SJSA1 (cell line): ENCODE measurements at places on chromosomes 1 and 21. TPM values are rescaled to one million over a fixed set of nuclear protein-coding genes. Genes with fewer than 3 reads are reported as not detected.

- DNase-seq, result no peak
- peaks cover 5% of the 10 kb centered on the region for H3K4me1 ChIP-seq
- H3K4me3 ChIP-seq, result no peak overlapping the region
- no peak overlapping the region for H3K27ac ChIP-seq
- no peaks in the 10 kb centered on the region for H3K36me3 ChIP-seq
- no peaks in the 10 kb centered on the region for H3K27me3 ChIP-seq
These were observed 20.8 kb upstream of the JAK1 start for GRCh38 chr1:64986903-64987871.

- DNase-seq, result no peak
- no peaks in the 10 kb centered on the region for H3K27me3 ChIP-seq
- no peak overlapping the region for H3K4me3 ChIP-seq
- H3K27ac ChIP-seq, result no peak overlapping the region
- H3K36me3 ChIP-seq, result no peaks in the 10 kb centered on the region
- no peaks in the 10 kb centered on the region for H3K4me1 ChIP-seq
These were observed 110.3 kb downstream of the MRPL39 start for GRCh38 chr21:25496825-25497482.

DNA sequence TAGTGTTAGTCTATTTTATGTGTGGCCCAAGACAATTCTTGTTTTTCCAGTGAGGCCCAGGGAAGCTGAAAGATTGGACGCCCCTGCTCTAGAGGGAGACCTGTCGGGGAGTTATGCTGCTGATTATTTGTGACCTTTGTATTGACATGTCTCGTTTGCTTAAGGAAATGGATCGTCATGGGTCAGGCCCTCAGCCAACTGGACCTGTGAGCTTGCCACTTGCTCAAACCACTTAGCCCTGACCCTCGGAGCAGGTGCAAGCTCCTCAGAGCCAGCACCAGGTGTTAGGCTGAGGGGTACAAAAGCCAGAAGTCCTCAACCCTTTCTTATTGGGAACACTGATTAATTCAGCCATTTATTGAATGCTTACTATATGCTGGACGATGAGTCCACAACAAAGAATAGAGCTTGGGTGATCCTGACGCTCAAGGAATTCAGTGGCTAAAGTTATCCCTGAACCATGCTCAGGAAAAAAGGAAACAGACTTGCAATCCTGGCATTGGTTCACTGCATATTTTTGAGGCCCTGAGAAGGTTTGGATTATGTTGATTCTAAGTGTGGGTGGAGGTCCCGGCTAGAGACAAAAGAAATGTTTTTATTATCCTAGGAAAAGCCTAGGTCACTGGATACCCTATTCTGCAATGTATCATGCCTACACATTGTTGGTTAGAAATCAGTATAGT, 19.0 kb downstream of the TGFB2 start:
- H3K27me3 ChIP-seq, result no peaks in the 10 kb centered on the region
- H3K4me1 ChIP-seq, result peaks cover 45% of the 10 kb centered on the region
- H3K4me3 ChIP-seq, result no peak overlapping the region
- DNase-seq, result peak; percentile 47

- no peak overlapping the region for H3K27ac ChIP-seq
- peaks cover 87% of the 10 kb centered on the region for H3K4me1 ChIP-seq
- H3K27me3 ChIP-seq, result no peaks in the 10 kb centered on the region
- no peak for DNase-seq
- no peak overlapping the region for H3K4me3 ChIP-seq
- peaks cover 47% of the 10 kb centered on the region for H3K36me3 ChIP-seq
These were observed 14.3 kb downstream of the SLC2A1 start for GRCh38 chr1:42944246-42944928.

DNA sequence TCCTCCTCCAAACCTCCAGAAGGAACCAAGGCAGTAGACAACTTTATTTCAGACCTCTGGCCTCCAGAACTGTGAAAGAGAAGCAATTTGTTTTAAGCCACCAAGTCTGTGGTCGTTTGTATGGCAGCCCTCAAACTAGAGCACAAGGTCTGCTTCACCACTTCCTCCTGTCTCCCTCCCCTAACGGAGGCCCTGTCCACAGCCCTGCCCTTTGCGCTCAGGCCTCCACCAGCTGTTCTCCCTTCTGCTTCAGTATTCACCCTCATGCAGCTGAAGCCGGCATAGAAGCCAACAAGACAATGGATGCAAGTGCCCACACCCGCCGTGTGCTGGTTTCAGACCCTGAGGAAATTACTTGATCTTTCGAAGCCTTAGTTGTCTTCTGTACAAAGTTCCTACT, 364.1 kb downstream of the HHAT start:
- no peak overlapping the region for H3K4me3 ChIP-seq
- H3K36me3 ChIP-seq, result no peaks in the 10 kb centered on the region
- no peak for DNase-seq
- no peaks in the 10 kb centered on the region for H3K27me3 ChIP-seq

- no peaks in the 10 kb centered on the region for H3K4me1 ChIP-seq
- no peak for DNase-seq
- H3K27me3 ChIP-seq, result no peaks in the 10 kb centered on the region
These were observed 37.6 kb downstream of the ALG6 start for GRCh38 chr1:63405021-63405420.

DNA sequence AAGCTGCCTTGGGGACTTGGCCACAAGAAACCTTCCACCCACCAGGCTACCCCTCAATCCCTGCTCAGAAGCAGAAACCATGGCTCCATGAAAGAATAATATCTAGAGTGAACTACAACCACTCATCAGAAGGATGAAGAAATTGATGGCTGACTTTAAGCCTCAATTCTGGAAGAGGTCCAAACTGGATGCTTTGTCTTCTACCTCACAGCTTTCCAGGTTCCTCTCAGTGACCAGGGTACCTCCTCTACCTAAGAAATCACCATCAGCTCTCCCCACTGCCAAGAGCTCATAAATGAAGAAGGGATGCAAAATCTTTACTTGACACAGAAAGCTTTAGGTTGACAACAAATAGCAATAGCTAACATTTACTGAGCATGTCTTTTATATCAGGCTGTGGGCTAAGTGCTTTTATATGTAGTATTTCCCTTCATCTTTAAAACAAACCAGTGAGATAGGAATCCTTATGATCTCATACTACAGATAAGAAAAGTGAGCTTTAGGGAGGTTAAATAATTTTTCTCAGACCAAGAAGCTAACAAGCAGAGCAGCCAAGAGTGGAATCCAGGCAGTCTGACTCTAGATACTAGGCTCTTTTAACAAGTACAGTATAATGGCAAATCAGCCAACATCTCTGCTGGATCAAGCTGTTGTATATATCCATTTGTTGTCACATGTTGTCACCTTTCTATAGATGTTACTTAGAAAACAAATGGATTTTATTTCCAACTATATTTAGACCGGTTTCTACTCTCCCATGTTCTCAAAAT, 243.0 kb upstream of the SGIP1 start:
- H3K27ac ChIP-seq, result no peak overlapping the region
- H3K4me1 ChIP-seq, result peaks cover 11% of the 10 kb centered on the region
- no peaks in the 10 kb centered on the region for H3K36me3 ChIP-seq
- H3K27me3 ChIP-seq, result no peaks in the 10 kb centered on the region

- H3K27me3 ChIP-seq, result no peaks in the 10 kb centered on the region
- DNase-seq, result no peak
- no peak overlapping the region for H3K27ac ChIP-seq
- no peaks in the 10 kb centered on the region for H3K4me1 ChIP-seq
- H3K36me3 ChIP-seq, result no peaks in the 10 kb centered on the region
These were observed 185.1 kb downstream of the LRRC7 start for GRCh38 chr1:69752831-69753230.

DNA sequence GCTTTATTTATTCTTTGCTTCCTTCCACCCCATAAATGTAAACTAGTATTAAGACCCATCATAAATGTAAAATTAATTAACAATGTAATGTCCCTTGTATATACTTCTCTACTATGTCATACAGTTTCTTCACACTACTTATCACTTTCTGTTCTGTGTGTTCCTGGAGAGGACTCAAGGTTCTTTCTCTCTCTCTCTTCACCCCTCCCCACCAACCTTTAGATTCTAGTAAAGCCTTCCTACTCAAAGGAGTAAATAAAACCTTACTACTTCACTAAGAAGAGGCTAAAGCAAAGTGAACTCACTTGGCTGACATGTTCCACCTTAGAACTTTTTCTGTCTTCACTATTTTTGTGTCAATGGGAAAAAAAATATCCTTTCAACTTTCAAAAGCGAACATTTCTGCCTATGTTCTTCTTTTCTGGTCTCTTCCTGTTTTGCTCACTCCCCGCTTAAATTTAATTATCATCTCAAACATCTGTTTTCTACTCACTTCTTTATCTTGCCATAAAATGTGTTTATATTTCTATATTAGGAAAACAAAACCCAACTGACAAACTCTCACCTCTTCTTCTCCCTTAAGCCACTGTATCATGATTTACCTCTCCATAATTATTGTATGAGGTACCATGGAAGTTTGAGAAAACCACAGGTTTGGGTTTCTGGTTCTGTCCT, 260.3 kb downstream of the DPYD start:
- H3K4me1 ChIP-seq, result no peaks in the 10 kb centered on the region
- DNase-seq, result no peak
- H3K27ac ChIP-seq, result no peak overlapping the region
- no peak overlapping the region for H3K4me3 ChIP-seq

The CELA3A gene
- not detected in 2 replicates for total RNA-seq

The MSH4 gene
- total RNA-seq, result 0.13 TPM in 1 of 2 replicates, not detected in the other

DNA sequence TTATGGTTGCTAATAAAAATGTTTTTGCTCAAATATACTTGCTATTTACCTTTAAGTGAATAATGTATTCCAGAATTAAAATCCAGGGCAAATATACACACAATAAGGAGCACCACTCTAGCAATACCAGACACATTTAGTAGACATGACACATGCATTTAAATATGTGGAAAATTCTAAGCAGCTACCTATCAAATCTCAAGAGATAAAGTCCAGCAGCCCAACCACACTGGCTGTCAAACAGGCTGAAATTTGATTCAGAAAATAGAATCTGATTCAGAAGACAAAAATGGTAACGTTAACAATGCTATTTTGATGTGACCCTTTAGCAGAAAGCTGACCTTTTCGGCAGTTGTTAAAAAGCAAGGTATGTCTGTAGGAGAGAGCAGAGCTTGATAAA, 42.3 kb downstream of the PLEKHO1 start:
- H3K4me3 ChIP-seq, result no peak overlapping the region
- H3K4me1 ChIP-seq, result peaks cover 41% of the 10 kb centered on the region
- peak overlapping the region; percentile 59 for H3K27ac ChIP-seq
- peak; percentile 59 for DNase-seq

The SMCP gene
- total RNA-seq, result not detected in 2 replicates

GRCh38 chr1:204074274-204075138, 1.6 kb downstream of the SOX13 start:
- H3K27me3 ChIP-seq, result no peaks in the 10 kb centered on the region
- DNase-seq, result peak; percentile 68
- peak overlapping the region; percentile 48 for H3K27ac ChIP-seq
- H3K4me3 ChIP-seq, result peak overlapping the region; percentile 75
- peaks cover 8% of the 10 kb centered on the region; the same call in 1 of the 2 replicates for H3K36me3 ChIP-seq

The SLC30A1 gene
- total RNA-seq, result 11.3 and 14.5 TPM in 2 replicates

GRCh38 chr1:206511362-206512057, 4.2 kb downstream of the RASSF5 start:
- DNase-seq, result no peak
- H3K36me3 ChIP-seq, result no peaks in the 10 kb centered on the region
- H3K27ac ChIP-seq, result no peak overlapping the region
- H3K4me3 ChIP-seq, result no peak overlapping the region
- H3K27me3 ChIP-seq, result no peaks in the 10 kb centered on the region

DNA sequence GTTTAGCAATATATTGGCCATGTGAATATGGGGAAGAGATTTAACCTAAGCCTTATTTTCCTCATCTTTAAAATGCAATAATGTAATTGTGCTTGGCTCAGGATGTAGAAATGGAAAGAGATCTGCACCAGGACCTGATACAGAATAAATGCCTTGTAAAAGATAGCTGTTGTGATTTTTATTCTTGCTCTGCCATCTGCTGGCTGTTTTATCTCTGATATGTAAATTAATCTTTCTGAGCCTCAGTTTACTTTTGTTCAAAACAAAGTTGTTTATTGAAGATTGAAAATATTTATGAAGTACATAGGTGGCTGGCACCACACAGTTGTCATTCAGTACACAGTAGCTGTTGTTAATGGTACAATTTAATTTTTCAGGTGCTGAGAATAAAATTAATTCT, 21.9 kb downstream of the ZYG11B start:
- H3K27ac ChIP-seq, result no peak overlapping the region
- H3K36me3 ChIP-seq, result no peaks in the 10 kb centered on the region
- H3K4me3 ChIP-seq, result no peak overlapping the region
- H3K4me1 ChIP-seq, result peaks cover 12% of the 10 kb centered on the region

DNA sequence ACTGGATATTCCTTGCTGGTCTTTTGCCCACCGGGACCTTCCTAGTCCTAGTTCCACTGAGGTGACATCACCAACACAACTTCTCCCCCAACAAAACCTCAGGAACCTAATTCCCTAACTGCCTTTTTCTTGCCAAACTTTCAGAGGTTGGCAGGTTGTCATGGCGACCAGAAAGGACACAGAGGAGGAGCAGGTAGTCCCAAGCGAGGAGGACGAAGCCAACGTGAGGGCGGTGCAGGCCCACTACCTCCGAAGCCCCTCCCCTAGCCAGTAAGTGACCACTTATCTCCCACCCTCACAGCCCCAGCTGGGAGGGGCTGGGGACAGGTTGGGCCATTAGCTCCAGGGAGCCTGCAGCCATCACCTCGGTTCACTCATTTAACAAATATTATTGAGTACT, 815 bp downstream of the STYXL2 start:
- H3K27ac ChIP-seq, result no peak overlapping the region
- no peaks in the 10 kb centered on the region for H3K36me3 ChIP-seq
- 0 out of 2 replicates have a peak, but pooled peaks cover 3% of the 10 kb centered on the region for H3K27me3 ChIP-seq
- H3K4me3 ChIP-seq, result no peak overlapping the region

DNA sequence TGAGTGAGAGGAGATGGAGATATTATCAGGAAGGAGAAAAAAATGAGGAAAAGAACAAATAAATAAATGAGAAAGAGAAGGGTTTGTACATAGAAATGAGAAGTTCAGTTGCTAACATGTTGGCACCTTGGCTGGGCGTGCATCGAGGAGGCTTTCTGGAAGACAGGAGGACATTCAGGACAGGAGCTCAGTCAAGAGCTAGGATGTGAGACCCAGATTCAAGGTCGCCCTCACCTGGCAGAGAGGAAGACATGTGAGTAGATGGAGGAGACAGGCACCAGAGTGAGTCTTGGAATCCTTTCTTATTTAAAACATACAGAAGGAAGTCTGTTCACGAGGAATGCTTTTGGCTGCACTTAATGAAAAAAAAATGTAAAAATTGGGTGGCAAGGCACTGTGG, 640.9 kb downstream of the NPHP4 start:
- H3K4me3 ChIP-seq, result no peak overlapping the region
- no peak overlapping the region for H3K27ac ChIP-seq
- H3K36me3 ChIP-seq, result no peaks in the 10 kb centered on the region
- H3K27me3 ChIP-seq, result no peaks in the 10 kb centered on the region
- H3K4me1 ChIP-seq, result no peaks in the 10 kb centered on the region

DNA sequence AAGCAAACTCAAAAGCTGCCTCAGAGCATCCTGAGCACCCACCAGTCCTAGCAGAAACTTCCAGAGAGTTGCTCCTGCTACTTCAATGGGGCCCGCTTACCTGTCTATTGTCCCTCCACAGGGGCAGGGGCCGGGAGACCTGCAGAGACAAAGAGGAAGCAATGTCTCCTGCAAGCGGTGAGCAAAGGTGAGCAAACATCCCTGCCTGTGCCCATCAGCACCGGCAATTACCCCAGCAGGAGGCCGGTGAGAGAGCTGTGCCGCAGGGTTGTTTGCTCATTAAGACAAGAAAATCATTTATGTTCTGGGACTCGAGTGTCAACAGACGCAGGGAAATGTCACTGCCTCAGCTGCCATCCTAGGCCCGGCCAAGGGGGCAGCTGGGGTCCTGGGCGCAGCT, 53.8 kb upstream of the TARDBP start:
- H3K27ac ChIP-seq, result no peak overlapping the region
- H3K4me1 ChIP-seq, result no peaks in the 10 kb centered on the region
- no peak for DNase-seq
- H3K4me3 ChIP-seq, result no peak overlapping the region
